ENCODE measurements at places on chromosomes 6 and 20. TPM values are rescaled to one million over a fixed set of nuclear protein-coding genes. Genes with fewer than 3 reads are reported as not detected.

The MATN4 gene
- total RNA-seq, result not detected

DNA sequence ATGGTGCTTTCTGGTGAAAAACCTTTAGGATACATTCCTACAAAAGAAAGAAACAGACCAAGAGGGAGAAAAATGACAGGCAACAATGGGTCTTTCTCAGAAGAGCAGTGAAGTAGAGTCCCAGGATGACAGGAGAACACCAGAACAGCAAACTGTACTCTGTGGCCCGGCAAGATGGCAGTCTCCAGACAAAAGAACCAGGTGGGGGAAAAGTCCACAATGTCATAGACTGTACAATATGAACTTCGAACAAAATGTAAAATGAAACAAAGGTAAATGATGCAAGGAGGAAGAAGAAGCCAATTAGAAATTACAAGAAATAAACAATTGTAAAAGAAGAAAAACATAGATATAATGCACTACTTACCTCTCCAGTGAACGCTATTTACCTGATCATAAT lies 23.2 kb upstream of the HSF2 start:
- H3K36me3 ChIP-seq, result no peaks in the 10 kb centered on the region
- H3K4me3 ChIP-seq, result no peak overlapping the region
- no peaks in the 10 kb centered on the region for H3K4me1 ChIP-seq
- H3K27me3 ChIP-seq, result no peaks in the 10 kb centered on the region

The MCCD1 gene
- not detected for total RNA-seq

DNA sequence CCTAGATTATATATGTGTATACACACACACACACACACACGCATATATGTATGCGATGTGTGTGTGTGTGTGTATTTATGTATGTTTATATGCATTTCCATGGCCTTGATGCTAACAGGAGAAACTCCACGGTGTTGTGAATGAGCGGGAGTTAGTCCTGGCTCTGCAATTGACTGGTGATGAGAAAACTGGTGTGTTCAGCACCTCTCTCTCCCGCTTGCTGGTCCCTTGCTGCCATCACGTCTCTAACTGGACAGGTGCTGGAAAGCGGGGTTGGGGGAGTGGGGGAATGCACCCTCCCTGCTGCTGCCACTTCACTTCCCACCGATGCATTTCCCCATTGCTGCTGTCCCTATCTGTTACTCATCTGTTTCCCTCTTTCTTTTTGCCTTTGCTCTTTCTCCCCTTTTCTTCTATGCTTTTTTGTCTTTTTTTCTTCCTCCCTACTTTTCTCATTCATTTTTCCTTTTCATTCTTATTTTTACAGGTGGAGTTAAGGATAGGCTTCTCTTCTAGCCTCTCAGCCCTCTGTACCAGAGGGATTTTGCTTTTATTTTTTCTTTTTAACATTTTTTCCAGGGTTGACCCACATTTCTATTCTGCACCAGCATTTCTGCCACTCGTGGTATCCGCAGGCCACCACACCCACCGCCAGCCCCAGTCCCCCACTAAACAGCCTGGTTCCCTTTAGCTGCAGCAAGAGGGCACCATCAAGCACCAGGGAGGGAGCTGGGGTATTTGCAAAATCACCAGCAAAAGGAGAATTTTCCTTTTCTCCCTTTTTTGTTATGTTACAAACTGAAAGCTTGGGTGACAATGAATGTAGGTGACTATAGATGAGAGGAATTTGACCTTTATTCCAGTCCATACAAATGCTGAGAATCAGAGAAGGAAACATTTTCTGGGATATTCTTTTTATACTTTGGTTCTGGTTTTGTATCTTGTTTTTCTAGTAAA lies 115.6 kb downstream of the TCP11 start:
- no peaks in the 10 kb centered on the region for H3K36me3 ChIP-seq
- peak overlapping the region; percentile 31 for H3K27ac ChIP-seq
- no peak for DNase-seq

DNA sequence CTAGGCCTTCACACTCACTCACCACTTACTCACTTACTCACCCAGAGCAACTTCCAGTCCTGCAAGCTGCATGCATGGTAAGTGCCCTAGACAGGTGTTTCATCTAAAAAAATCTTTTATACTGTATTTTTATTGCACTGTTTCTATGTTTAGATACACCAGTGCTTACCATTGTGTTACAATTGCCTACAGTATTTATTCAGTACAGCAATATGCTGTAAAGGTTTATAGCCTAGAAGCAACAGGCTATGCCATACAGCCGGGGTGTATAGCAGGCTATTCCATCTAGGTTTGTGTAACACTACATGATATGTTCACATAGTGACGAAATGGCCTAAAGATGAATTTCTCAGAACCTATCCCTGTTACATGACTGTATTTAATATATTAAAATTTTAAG lies 37.1 kb upstream of the KCNK5 start:
- H3K36me3 ChIP-seq, result no peaks in the 10 kb centered on the region
- H3K27me3 ChIP-seq, result no peaks in the 10 kb centered on the region
- DNase-seq, result peak; percentile 47
- no peak overlapping the region for H3K4me3 ChIP-seq

DNA sequence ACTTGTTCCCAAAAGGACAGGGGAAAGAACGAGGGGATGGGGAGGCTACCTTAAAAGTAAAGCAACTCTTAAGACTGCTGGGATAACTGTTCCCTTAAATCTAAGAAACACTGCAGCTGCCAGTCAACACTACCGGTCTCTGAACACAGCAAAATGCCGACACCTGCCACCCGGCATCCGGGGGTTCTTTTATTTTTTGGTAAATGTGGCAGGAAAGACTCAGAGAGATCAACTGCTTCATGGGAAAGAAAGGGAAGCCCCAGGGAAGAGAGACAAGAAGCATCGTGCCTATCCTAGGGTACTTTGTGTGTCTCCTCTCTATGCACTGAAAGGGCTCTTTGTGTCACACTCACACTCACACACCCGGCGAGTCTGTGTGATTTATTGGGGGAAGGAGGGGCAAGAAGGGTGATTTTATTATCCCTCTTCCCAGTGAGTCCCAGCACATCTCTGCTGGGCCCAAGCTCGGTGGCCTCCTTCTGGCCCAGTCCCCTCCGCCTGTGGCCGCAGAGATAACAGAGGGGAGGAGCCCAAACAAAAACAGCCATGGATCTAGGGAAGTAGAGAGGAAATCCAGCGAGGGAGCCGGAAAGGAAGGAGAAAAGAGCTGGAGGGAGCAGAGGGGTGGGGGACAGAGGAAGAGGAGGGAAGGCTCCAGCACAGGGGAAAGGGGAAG lies 1.4 kb downstream of the FYN start:
- no peaks in the 10 kb centered on the region for H3K36me3 ChIP-seq
- H3K4me1 ChIP-seq, result no peaks in the 10 kb centered on the region
- H3K27ac ChIP-seq, result peak overlapping the region; percentile 37
- peak overlapping the region; percentile 42 for H3K4me3 ChIP-seq
- H3K27me3 ChIP-seq, result peaks cover 19% of the 10 kb centered on the region

DNA sequence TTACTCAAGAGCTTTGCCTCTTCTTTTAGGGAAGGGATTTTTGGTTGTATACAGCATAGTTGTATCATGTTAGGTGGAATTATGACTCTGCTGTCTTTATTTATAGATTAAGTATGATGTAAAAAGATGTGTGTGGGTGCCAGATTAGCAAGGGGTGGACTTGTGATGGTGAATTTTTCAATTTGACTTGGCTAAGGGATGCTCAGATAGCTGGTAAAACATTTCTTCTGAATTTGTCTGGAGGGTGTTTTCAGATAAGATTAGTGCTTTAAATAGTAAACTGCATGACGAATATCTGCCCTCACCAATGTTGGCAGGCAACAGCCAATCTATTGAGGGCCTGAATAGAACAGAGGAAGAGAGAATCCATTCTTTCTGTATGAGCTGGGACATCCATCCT lies 173.3 kb upstream of the TNFAIP3 start:
- DNase-seq, result no peak
- H3K27me3 ChIP-seq, result no peaks in the 10 kb centered on the region
- H3K36me3 ChIP-seq, result no peaks in the 10 kb centered on the region
- H3K4me3 ChIP-seq, result no peak overlapping the region
- peaks cover 5% of the 10 kb centered on the region for H3K4me1 ChIP-seq

- no peak overlapping the region for H3K27ac ChIP-seq
- no peaks in the 10 kb centered on the region for H3K27me3 ChIP-seq
- no peaks in the 10 kb centered on the region for H3K4me1 ChIP-seq
- DNase-seq, result no peak
- H3K4me3 ChIP-seq, result no peak overlapping the region
These were observed 262.8 kb downstream of the TBC1D7 start for GRCh38 chr6:13065581-13065980.

The SRSF12 gene
- not detected for total RNA-seq

GRCh38 chr6:159114569-159114968 lies 54.6 kb upstream of the FNDC1 start:
- H3K27ac ChIP-seq, result no peak overlapping the region
- no peaks in the 10 kb centered on the region for H3K36me3 ChIP-seq
- H3K4me1 ChIP-seq, result no peaks in the 10 kb centered on the region
- DNase-seq, result no peak

GRCh38 chr6:29495571-29495970 lies 7.8 kb upstream of the MAS1L start:
- H3K27ac ChIP-seq, result no peak overlapping the region
- no peaks in the 10 kb centered on the region for H3K4me1 ChIP-seq

The ECT2L gene
- total RNA-seq, result not detected

The GRIK2 gene
- total RNA-seq, result 0.72 TPM

DNA sequence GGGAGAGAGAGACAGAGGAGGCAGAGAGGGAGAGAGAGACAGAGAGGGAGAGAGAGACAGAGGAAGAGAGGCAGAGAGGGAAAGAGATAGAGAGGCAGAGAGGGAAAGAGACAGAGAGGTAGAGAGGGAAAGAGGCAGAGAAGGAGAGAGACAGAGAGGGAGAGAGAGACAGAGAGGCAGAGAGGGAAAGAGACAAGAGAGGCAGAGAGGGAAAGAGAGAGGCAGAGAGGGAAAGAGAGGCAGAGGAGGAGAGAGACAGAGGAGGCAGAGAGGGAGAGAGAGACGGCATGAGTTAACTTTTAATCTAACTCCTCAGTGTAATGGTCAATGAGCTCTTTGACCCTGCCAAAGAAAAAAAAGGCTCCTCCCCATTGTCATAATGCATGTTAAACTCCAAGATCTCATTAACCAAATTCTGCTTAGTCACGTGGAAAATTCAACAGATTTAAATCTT lies 7.1 kb downstream of the ELOVL2 start:
- DNase-seq, result no peak
- no peak overlapping the region for H3K4me3 ChIP-seq
- H3K27ac ChIP-seq, result no peak overlapping the region
- no peaks in the 10 kb centered on the region for H3K36me3 ChIP-seq
- H3K27me3 ChIP-seq, result peaks cover 4% of the 10 kb centered on the region
- H3K4me1 ChIP-seq, result no peaks in the 10 kb centered on the region

DNA sequence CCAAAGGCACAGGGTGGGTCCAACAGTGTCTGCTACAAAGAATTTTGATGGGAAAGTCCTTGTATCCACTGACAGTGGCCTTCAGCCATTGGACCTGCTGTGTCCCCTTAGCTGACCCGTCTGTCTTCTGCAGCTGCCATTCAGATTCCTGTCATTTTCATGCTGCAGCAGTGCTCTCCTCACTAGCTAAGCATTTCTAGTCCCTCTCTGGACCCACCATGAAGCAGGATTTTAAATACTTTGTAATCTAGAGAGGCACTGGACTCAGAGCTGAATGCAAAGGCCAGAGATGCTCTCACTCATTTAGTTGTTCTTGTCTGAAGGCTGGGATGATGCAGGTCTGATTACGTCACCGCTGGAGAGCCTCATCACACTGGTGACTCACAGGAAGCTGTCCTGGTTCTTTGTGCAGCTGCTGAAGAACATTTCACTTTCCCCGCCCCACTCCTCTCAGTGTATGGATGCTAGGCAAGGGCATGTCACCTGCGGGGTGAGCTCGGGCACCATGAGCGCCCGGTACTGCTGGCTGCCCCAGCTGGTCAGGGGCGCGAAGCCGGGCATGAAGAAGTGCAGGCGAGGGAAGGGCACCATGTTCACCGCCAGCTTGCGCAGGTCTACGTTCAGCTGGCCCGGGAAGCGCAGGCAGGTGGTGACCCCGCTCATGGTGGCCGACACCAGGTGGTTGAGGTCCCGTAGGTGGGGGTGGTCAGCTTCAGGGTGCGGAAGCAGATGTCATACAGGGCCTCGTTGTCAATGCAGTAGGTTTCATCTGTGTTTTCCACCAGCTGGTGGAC lies 19.4 kb upstream of the TUBB2A start:
- DNase-seq, result no peak
- no peak overlapping the region for H3K4me3 ChIP-seq
- no peaks in the 10 kb centered on the region for H3K27me3 ChIP-seq
- H3K36me3 ChIP-seq, result no peaks in the 10 kb centered on the region
- H3K4me1 ChIP-seq, result no peaks in the 10 kb centered on the region

The COL19A1 gene
- total RNA-seq, result 0.56 TPM

- DNase-seq, result peak; percentile 48
- no peak overlapping the region for H3K4me3 ChIP-seq
- no peaks in the 10 kb centered on the region for H3K27me3 ChIP-seq
- no peaks in the 10 kb centered on the region for H3K4me1 ChIP-seq
- H3K36me3 ChIP-seq, result no peaks in the 10 kb centered on the region
These were observed 19.6 kb downstream of the SLC22A2 start for GRCh38 chr6:160238761-160239751.

The GRM1 gene
- 0.11 TPM for total RNA-seq

The CD24 gene
- 2,710 TPM for total RNA-seq

The PNPLA1 gene
- 0.35 TPM for total RNA-seq

- H3K4me1 ChIP-seq, result no peaks in the 10 kb centered on the region
- peaks cover 7% of the 10 kb centered on the region for H3K27me3 ChIP-seq
- H3K36me3 ChIP-seq, result no peaks in the 10 kb centered on the region
- no peak for DNase-seq
- no peak overlapping the region for H3K4me3 ChIP-seq
- no peak overlapping the region for H3K27ac ChIP-seq
These were observed 170.5 kb downstream of the GPX5 start for GRCh38 chr6:28696167-28696566.

GRCh38 chr6:99912657-99913056 lies 81.4 kb downstream of the MCHR2 start:
- H3K36me3 ChIP-seq, result no peaks in the 10 kb centered on the region
- DNase-seq, result no peak
- no peaks in the 10 kb centered on the region for H3K27me3 ChIP-seq
- no peak overlapping the region for H3K4me3 ChIP-seq
- H3K4me1 ChIP-seq, result no peaks in the 10 kb centered on the region
- H3K27ac ChIP-seq, result no peak overlapping the region

DNA sequence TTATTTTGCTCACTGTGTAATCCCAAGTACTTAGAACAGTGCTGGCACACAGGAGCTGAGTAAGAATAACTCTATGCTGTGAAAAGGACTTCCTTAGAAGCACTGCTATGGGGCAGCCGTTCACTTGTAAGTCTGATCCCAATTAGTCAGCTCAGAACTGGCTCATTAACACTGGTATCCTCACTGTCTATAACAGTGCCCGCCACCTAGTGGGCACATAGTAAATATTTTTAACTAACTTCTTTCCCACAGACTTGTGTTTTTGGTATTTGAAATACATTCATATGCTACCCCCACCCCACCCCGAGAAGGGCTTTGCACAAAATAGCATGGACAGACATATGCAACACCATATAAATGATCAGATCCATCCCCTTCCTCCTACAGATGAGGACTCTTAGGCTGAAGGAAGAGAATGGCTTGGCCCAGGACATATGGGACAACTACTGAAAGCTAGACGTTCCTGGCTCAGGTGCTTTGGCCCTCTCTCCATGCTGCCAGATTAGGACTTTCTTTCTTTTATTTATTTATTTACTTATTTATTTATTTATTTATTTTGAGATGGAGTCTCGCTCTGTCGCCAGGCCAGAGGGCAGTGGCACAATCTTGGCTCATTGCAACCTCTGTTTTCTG lies 47.1 kb downstream of the DST start:
- H3K27ac ChIP-seq, result no peak overlapping the region
- peak; percentile 41 for DNase-seq
- no peaks in the 10 kb centered on the region for H3K27me3 ChIP-seq
- H3K4me3 ChIP-seq, result no peak overlapping the region
- H3K36me3 ChIP-seq, result peaks cover 4% of the 10 kb centered on the region

All from colonic mucosa (tissue), 4 donors.